ENCODE measurements at places on chromosomes 6 and 20. TPM values are rescaled to one million over a fixed set of nuclear protein-coding genes. Genes with fewer than 3 reads are reported as not detected.

DNA sequence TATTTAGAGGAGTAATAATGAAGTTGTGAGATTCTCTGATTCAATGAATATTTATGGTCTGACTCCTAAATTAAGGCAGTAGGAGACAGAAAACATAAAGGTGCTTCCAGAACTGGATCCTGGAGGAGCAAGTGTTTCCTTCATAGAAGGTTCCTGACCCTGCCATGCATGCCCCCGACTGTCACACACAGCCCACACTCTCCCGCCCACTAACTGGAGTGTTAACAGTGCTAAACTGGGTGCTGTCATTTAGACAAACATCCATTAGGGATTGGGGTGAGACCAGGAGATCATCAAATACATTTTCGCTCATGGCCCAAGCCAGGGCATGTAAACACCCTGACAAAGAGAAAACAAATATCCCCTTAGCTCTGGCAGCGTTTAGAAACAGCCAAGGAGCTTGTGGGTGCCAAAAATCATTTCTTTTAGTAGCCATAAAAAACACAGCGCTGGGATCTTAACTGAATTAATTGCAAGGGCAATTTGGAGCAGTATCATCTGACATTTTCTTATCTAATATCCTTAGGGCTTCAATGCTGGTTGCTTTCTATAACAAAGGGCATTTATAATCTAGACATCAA is 46.8 kb downstream of the INSM1 start:
- H3K4me1 ChIP-seq, result peaks cover 9% of the 10 kb centered on the region
- DNase-seq, result no peak
- H3K27me3 ChIP-seq, result no peaks in the 10 kb centered on the region
- no peak overlapping the region for H3K4me3 ChIP-seq
- no peak overlapping the region for H3K27ac ChIP-seq

CGA gene
- not detected for total RNA-seq

LHFPL5 gene
- not detected for total RNA-seq

TRIM10 gene
- not detected for total RNA-seq

TRIM15 gene
- total RNA-seq, result not detected

GRCh38 chr6:81613606-81614005 is 138.9 kb downstream of the TENT5A start:
- H3K27ac ChIP-seq, result no peak overlapping the region
- no peaks in the 10 kb centered on the region for H3K36me3 ChIP-seq
- H3K4me3 ChIP-seq, result no peak overlapping the region

RGS17 gene
- total RNA-seq, result 0.26 TPM

GLP1R gene
- not detected for total RNA-seq

PDYN gene
- not detected for total RNA-seq

DNA sequence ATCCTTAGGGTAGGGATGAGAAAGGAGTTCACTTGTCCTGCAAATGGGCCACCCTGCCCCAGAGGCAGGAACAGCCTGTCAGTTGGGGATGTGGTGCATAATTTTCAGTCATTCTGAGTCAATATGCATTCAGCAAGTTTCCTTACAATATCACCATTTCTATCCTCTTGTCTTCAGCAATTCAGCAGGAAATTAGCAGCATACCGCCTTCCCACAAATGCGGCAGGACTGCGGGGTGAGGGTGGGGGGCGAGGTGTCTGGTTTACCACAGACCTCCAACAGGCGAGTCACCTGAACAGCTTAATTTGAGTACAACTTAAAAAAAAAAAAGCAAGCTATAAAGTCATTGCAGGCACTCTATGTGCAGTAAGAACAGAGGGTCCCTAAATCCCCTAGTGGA is 126.8 kb downstream of the MAP3K7 start:
- H3K4me3 ChIP-seq, result no peak overlapping the region
- no peak for DNase-seq
- no peak overlapping the region for H3K27ac ChIP-seq
- no peaks in the 10 kb centered on the region for H3K27me3 ChIP-seq
- H3K36me3 ChIP-seq, result no peaks in the 10 kb centered on the region

DNA sequence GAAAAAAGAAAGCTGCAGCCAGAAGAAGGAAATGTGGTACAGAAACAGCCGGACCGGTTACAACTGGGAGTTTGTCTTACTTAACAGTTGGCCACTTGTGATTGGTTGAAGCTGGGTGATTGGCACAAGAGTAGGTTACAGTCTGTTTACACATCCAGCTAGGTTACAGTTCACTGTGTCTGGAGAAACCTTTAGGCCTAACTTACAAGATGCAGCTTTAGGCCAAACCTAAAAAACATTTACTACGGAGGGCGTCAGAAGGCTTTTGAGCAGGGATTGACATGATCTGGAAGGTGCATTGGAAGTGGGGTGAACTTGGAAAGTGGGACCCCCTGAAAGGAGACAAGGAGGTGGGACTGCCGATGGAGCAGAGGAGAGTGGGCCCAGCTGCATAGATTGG is 122.3 kb downstream of the BANF2 start:
- H3K4me3 ChIP-seq, result no peak overlapping the region
- no peak overlapping the region for H3K27ac ChIP-seq
- no peaks in the 10 kb centered on the region for H3K27me3 ChIP-seq
- peaks cover 4% of the 10 kb centered on the region for H3K4me1 ChIP-seq

ADGRG6 gene
- total RNA-seq, result 47.6 TPM

DNA sequence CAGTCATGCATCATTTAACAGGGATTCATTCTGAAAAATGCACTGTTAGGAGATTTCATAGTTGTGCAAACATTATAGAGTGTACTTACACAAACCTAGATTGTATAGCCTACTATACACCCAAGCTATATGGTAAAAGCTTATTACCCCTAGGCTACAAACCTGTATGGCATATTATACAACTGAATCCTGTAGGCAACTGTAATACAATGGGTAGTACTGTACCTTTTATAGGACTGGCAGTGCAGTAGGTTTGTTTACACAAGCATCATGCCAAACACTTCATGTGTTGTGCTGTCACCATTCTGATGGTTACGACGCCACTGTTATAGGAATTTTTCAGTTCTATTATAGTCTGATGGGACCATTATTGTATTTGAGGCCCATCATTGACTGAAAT is 39.3 kb upstream of the KHDC1 start:
- no peaks in the 10 kb centered on the region for H3K36me3 ChIP-seq
- H3K27ac ChIP-seq, result no peak overlapping the region
- no peaks in the 10 kb centered on the region for H3K27me3 ChIP-seq
- no peaks in the 10 kb centered on the region for H3K4me1 ChIP-seq
- no peak overlapping the region for H3K4me3 ChIP-seq

EBF4 gene
- total RNA-seq, result 19.5 TPM

GRCh38 chr6:139903411-139904157 is 529.1 kb upstream of the CITED2 start:
- H3K27me3 ChIP-seq, result no peaks in the 10 kb centered on the region
- no peak for DNase-seq
- no peaks in the 10 kb centered on the region for H3K36me3 ChIP-seq
- no peak overlapping the region for H3K4me3 ChIP-seq
